ENCODE measurements at places on chromosomes 1 and 21.

GRCh38 chr1:151494741-151495281 lies 16.4 kb upstream of the CGN start:
- no peak overlapping the region for H3K27ac ChIP-seq
- DNase-seq, result no peak
- no peaks in the 10 kb centered on the region for H3K27me3 ChIP-seq

DNA sequence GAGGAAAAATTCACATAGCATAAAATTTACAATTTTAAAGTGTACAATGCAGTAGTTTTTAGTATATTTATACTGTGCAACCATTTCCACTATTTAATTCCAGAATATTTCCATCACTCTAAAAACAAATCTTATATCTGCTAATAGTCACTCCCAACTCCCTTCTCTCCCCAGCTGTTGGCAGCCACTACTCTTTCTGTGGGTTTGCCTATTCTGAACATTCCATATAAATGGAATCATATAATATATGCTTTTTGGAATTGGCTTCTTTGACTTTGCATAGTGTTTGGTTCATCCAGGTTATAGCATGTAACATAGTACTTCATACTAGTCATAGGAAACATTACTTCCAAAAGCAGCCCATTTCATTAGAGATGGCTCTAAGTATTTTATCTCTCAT lies 25.0 kb upstream of the TMEM39B start:
- peak overlapping the region; percentile 66 for H3K27ac ChIP-seq
- H3K27me3 ChIP-seq, result no peaks in the 10 kb centered on the region
- DNase-seq, result no peak
- peaks cover 34% of the 10 kb centered on the region for H3K36me3 ChIP-seq
- no peak overlapping the region for H3K4me3 ChIP-seq

GRCh38 chr1:169234780-169235179 lies 128.3 kb downstream of the ATP1B1 start:
- H3K4me3 ChIP-seq, result no peak overlapping the region
- H3K27ac ChIP-seq, result no peak overlapping the region
- H3K36me3 ChIP-seq, result peaks cover 9% of the 10 kb centered on the region

- DNase-seq, result no peak
- no peak overlapping the region for H3K4me3 ChIP-seq
- H3K27me3 ChIP-seq, result peaks cover 23% of the 10 kb centered on the region
- no peak overlapping the region for H3K27ac ChIP-seq
- no peaks in the 10 kb centered on the region for H3K36me3 ChIP-seq
These were observed 10.8 kb downstream of the SLC45A3 start for GRCh38 chr1:205669341-205670149.

- H3K27me3 ChIP-seq, result no peaks in the 10 kb centered on the region
- no peak overlapping the region for H3K4me3 ChIP-seq
- H3K36me3 ChIP-seq, result peaks cover 24% of the 10 kb centered on the region
These were observed 35.7 kb downstream of the TNFRSF8 start for GRCh38 chr1:12098786-12099185.

DNA sequence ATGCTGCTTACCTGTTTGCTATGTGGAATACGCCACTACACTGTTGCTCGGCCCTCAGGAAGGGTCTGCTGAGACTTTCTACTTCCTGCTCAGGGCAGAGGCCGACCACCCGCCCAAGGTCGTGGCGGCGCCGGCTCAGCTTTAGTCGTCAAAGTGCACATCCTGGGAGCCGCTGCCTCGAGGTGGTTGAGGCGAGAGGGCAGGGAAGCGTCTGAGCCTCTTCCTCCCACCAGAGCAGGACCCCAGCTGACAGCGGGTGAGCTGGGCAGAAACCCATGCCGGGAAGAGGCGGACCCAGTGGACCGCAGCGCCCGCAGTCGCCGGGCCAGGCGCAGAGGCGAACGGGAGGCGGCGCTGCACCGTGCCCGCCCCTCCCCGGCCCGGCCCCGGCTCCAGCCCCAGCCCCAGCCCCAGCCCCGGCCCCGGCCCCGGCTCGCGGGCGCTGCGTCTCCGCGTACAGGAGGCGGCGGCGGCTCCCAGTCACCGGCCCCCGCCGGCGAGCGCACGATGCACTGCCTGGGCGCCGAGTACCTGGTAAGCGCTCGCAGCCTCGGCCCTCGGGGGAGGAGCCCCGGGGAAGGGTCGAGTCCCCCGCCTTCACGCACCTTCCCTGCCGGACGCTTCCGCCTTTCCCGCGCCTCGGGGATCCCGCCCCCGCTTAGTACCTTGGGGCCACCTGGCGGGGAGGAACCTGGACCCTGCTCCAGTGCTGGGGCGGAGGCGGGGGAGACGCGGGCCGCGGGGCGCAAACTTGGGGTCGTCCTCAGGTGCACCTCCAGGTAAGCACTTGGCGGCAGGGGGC lies at the start of gene SLC44A3:
SLC44A3 (plus strand) TSS at position 413 of the 802 bp plus-strand sequence; CDS start at position 508, 95 bp downstream.
- peak within 1 kb of the TSS; percentile 69 for H3K4me3 ChIP-seq
- H3K27me3 ChIP-seq, result peaks cover 70% of the 10 kb centered on the region
- no peak within 1 kb of the TSS for H3K27ac ChIP-seq
- peaks cover 4% of the 10 kb centered on the region for H3K4me1 ChIP-seq

- H3K4me3 ChIP-seq, result no peak overlapping the region
- peak; percentile 26 for DNase-seq
- no peaks in the 10 kb centered on the region for H3K36me3 ChIP-seq
- peaks cover 4% of the 10 kb centered on the region for H3K4me1 ChIP-seq
These were observed 28.0 kb upstream of the FOXO6 start for GRCh38 chr1:41333146-41333784.

- H3K4me1 ChIP-seq, result peaks cover 2% of the 10 kb centered on the region
- H3K27me3 ChIP-seq, result peaks cover 2% of the 10 kb centered on the region
- no peak for DNase-seq
- H3K4me3 ChIP-seq, result no peak overlapping the region
These were observed 30.5 kb downstream of the CASZ1 start for GRCh38 chr1:10765734-10766478.

DNA sequence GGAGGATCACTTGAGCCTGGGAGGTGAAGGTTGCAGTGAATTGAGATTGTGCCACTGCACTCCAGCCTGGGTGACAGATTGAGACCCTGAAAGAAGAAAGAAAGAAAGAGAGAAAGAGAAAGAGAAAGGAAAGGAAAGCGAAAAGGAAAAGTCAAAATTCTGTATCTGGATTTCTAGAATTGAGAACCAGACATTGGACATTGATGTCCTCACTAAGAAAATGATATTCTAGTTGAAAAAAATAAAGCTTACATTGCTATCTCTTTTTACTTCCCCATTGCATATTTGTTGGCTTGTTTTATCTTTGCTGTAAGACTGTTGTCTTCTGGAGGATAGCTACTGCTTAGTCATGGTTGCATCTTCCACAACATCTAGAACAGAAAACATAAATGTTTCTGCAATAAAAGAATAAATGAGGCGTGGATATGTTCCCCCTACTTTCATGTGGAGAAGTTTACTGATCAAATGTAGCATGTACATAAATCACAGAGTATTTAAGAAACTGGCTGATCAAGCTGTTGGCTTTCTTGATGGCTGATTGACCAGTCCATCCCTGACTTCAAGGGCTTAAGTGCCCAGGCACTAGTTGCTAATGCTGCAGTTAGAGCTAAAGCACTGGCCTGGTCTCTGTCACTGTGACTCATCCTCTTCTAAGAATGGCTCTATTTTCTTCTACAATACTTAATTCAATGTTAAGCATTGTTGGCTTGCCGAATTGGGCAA lies 17.7 kb downstream of the CD53 start:
- H3K27ac ChIP-seq, result peak overlapping the region; percentile 87
- peaks cover 89% of the 10 kb centered on the region for H3K36me3 ChIP-seq
- DNase-seq, result no peak
- H3K27me3 ChIP-seq, result no peaks in the 10 kb centered on the region

GRCh38 chr1:32965251-32965747 lies 690 bp upstream of the RNF19B start:
- H3K36me3 ChIP-seq, result peaks cover 10% of the 10 kb centered on the region
- no peak for DNase-seq
- peak overlapping the region; percentile 86 for H3K27ac ChIP-seq
- no peaks in the 10 kb centered on the region for H3K27me3 ChIP-seq

Data from activated T-cell treated with anti-CD3 and anti-CD28 coated beads, Interleukin-2, amount 50 U/mL, for 24 hours (primary cell).